Activated CD8-positive, alpha-beta T cell treated with anti-CD3 and anti-CD28 coated beads for 36 hours (primary cell): ENCODE measurements at places on chromosomes 3 and 15.
A peak's percentile ranks its signal among the peaks of the same experiment; 100 is the strongest.

GRCh38 chr3:157838457-157838856 is 267.8 kb downstream of the SHOX2 start:
- H3K27ac ChIP-seq: no peak overlapping the region
- H3K27me3 ChIP-seq: no peaks in the 10 kb centered on the region
- H3K36me3 ChIP-seq: no peaks in the 10 kb centered on the region
- no peaks in the 10 kb centered on the region for H3K4me1 ChIP-seq
- DNase-seq: no peak
- H3K4me3 ChIP-seq: no peak overlapping the region

GRCh38 chr3:31704591-31705179 is 172.0 kb downstream of the STT3B start:
- peaks cover 7% of the 10 kb centered on the region for H3K4me1 ChIP-seq
- no peak overlapping the region for H3K27ac ChIP-seq
- no peak overlapping the region for H3K4me3 ChIP-seq
- DNase-seq: peak; percentile 55

- no peaks in the 10 kb centered on the region for H3K36me3 ChIP-seq
- no peak overlapping the region for H3K4me3 ChIP-seq
- no peak for DNase-seq
- H3K27ac ChIP-seq: no peak overlapping the region
- no peaks in the 10 kb centered on the region for H3K27me3 ChIP-seq
- H3K4me1 ChIP-seq: no peaks in the 10 kb centered on the region
Measured at GRCh38 chr3:163927521-163927920, 1150.8 kb downstream of the SI start.

DNA sequence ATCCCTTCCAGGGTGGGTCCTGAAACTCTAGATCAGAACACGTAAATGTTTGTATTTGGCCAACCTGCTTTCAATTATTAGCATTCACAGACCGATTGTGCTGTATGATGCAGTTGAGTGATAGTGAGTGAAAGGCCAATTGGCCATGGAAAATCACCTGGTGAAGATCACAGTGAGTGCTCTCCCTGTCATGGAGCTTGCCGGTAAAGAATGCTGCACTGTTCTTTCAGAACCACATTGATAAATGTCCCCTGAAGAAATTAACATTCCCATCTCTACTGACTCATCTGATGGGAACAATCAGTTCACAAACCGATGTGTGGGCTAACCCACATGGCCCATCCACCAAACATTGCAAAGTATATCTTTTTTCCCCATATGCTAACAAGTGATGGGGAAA is 324.8 kb upstream of the TBL1XR1 start:
- H3K27me3 ChIP-seq: no peaks in the 10 kb centered on the region
- H3K4me3 ChIP-seq: no peak overlapping the region
- peaks cover 18% of the 10 kb centered on the region for H3K4me1 ChIP-seq
- H3K27ac ChIP-seq: no peak overlapping the region
- no peak for DNase-seq
- H3K36me3 ChIP-seq: no peaks in the 10 kb centered on the region

GRCh38 chr3:97389936-97390335 is 374.6 kb upstream of the ARL6 start:
- no peak overlapping the region for H3K27ac ChIP-seq
- H3K36me3 ChIP-seq: no peaks in the 10 kb centered on the region
- no peak for DNase-seq
- H3K27me3 ChIP-seq: no peaks in the 10 kb centered on the region

DNA sequence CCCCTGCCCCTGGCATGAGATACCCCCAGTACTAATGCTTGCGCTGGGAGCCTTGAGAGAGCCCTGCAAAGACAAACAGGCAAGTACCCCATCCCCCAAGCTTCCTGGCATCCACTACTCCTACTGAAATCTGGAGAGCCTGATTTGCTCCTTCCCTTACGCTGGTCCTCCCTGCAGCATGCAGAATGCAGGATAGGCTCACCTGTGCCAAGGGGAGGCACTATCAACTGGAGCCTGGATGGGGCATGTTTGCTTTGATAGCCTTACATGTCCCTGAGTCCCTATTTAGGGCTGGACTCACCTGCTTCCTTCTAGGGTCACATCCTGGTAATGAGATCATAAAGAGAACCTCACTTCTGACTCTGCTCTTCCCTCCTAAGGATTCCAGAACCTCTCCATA is 42.9 kb downstream of the RAB11A start:
- H3K27ac ChIP-seq: no peak overlapping the region
- no peaks in the 10 kb centered on the region for H3K27me3 ChIP-seq
- H3K4me3 ChIP-seq: no peak overlapping the region
- H3K4me1 ChIP-seq: peaks cover 8% of the 10 kb centered on the region

DNA sequence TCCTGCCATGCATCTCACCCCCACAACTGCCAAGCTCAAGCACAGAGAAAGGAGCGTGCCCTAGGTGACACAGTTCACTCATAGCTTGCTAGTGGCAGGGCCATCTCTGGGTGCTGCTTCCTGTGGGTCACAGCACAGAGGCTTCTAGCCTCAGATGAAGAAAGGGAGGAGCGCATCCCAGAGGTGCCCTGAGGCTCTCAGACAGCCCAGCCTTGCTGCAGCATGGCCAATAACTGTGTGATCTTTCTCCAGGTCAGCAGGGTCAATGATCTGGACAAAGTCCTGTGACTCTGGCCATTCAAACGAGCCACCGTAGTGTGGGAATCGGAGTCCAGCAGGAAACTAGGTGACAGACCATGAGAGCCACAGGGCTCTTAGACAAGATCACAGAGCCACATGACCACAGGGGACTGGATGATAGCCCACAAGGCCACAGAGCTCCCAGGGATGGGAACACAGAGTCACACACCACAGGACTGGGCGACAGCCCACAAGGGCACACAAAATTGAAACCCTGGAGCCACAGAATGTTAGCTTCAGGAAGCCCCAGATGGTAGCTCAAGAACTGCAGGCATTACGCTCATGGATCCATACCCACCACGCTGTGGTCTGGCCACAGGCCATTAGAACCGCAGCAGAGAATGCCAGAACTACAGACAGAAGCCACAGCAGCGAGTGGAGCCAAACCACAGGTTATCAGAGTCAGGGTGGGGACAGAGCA is 25.9 kb upstream of the GRIP2 start:
- DNase-seq: peak; percentile 30
- peaks cover 9% of the 10 kb centered on the region for H3K4me1 ChIP-seq
- no peaks in the 10 kb centered on the region for H3K27me3 ChIP-seq
- no peak overlapping the region for H3K4me3 ChIP-seq
- no peak overlapping the region for H3K27ac ChIP-seq

DNA sequence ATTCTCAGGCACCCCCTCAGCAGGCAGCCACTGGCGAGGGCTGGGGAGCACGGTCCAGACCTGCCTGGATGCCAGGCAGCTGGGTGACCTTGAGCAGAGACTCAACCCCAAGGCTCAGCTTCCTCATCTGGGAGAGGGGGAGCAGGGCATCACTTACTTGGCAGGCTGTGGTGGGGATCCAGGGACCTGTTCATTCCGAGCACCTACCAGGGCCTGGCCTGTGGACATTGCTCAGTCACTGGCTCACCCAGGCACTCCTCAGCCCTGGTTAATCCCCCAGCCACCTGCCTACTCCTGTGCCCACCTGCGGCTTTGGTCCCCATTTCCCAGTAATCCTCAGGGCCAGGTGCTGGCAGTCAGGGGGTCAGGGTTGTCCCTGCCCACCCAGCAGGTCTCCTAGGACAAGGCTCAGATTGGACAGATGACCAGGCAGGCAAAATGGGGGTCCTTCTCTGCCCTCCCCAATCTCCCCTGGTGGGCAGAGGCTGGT is 9.3 kb upstream of the RPL29 start:
- no peak overlapping the region for H3K4me3 ChIP-seq
- H3K36me3 ChIP-seq: no peaks in the 10 kb centered on the region
- H3K27ac ChIP-seq: no peak overlapping the region
- DNase-seq: no peak
- peaks cover 10% of the 10 kb centered on the region for H3K4me1 ChIP-seq
